ENCODE measurements at places on chromosomes 6 and 20.

- DNase-seq = no peak
These were observed 13.0 kb downstream of the SLC2A4RG start for GRCh38 chr20:63752411-63753101.

DNA sequence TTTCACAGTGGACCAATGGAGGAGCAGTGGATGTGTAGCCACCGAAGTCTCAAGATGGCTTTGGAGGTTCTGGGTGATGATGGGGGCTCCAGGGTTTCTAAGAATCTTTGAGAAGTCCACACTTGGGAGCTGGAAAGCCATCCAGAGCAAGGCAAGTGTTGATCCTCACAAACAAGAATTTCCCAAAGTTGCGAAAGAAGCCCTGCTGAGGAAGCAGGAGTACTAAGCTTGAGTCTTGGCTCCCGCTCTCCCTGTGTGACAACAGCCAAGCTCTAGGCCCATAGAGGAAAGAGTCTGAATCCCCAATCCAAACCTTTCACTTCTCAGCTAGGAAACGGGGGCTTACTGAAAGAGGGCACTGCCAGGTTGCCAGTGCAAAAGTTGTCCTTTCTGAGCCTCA lies 106.0 kb downstream of the EDN3 start:
- DNase-seq = no peak

GRCh38 chr20:47191074-47191673 lies 165.3 kb downstream of the ZMYND8 start:
- DNase-seq = no peak

DNA sequence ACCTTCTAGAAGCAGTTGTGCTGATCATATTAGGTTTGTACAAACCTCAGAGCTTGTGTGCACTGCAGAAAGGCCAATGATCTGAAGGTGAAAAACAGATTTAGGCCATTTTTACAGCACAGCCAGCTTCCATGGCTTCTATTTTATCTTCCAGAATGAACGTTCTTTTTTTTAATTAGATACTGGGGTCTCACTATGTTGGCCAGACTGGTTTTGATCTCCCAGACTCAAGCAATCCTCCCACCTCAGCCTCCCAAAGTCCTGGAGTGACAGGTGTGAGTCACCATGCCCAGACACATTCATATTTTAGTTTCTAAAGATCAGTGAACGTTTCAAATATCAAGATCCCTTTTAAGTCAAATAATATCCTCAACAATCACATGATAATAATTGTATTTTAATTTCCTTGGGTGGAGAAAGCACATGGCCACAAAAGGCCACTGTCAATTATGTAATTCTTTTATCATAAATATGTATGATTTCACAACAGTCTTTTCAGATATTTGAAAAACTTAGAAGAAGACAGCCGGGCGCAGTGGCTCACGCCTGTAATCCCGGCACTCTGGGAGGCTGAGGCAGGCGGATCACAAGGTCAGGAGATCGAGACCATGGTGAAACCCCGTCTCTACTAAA lies 326.7 kb upstream of the JARID2 start:
- no peak for DNase-seq

GRCh38 chr6:150656156-150656555 lies 56.5 kb downstream of the PLEKHG1 start:
- DNase-seq = no peak

DNA sequence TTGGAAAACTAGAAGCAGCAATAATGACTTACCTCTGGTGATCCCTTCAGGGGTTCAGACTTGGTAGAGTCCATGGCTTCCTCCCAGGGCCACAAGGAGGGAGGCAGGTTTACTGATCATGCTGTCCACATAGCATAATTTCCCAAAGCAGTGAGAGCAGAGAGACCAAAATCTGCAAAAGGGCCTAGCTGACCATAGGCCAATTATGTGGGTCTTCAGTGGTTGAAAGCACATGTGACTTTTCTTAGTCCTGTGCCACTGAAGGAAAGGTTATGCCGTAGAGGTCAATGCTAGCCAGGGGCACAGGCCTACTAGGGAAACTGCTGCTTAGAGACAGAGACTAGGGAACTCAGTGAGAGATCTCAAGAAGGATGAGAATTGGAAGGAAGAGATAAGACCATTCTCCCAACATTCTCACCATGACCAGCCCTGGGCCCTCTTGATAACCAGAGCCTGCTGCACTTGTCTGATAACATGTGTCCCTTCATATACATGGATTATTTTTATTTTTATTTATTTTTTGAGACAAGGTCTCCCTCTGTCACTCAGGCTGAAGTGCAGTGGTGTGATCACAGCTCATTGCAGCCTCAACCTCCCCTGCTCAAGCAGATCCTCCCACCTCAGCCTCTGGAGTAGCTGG lies 2.0 kb upstream of the GTPBP2 start:
- DNase-seq = no peak

GRCh38 chr6:26457264-26457805 lies 420 bp upstream of the BTN2A1 start:
- no peak for DNase-seq

DNA sequence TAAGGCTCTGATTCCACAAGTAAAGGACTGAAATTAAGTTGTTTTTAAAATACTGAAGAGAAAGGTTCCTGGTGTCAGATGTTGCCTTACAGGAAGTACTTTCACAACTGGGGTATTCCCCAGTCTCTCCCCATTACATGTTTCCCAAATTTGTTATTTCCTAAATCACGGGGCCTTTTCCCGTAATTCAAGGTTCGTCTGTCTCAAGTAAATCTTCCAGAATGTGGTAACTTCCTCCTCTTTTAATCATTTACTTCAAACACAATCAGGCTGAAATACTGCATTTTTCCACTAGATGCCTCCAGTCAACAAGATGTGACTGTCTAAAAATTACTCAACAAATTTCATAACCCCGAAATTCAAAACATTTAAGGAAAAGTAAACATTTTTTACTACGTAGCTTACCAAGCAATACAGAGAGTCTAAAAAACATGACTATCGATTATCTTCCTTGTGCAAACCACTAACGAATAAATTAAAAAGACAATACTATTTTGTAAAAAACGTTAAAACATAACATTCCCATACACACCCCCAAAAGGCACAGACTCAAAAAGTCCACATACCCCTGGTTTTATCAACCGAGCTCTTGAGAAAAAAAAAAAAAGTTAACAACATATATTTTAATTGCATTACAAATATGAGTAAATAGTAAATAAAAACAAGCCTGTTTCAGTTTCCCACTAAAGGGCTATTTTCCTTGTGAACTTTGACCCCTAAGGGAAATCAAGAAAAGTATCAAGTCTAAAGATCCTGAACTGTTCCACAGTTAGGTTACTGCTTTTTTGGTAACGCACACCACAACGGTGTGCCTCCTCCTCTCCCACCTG lies 1.7 kb downstream of the SOD2 start:
- DNase-seq = no peak
